ENCODE measurements at places on chromosomes 3 and 15. TPM values are rescaled to one million over a fixed set of nuclear protein-coding genes. Genes with fewer than 3 reads are reported as not detected.

DNA sequence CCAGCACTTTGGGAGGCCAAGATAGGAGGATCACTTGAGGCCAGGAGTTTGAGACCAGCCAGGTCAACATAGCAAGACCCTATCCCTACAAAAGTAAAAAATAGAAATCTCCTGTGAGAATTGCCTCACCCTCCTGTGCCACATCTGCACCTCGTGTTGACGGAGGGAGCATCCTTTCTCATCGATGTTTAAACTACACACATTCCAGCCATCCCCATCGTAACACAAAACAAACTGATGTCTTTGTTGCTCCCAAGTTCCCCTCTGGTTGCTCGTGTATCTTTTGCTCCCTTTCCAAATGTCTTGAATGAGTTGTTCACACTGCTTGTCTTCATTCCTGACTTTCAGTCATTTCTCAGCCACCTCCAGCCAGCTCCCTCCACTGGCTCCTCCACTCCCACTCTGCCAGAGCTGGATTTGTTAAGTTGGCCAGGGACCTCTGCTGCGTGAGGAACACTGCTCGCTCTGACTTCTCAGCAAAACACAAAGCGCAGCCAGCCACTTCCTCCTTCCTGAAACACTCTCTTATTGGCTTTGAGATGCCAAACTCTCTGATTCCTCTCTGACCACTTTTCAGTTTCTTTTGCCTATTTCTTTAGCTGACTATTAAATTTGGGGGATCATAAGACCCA, 53.6 kb upstream of the ATP13A3 start:
- no peaks in the 10 kb centered on the region for H3K27me3 ChIP-seq
- H3K36me3 ChIP-seq = no peaks in the 10 kb centered on the region
- no peaks in the 10 kb centered on the region for H3K4me1 ChIP-seq
- no peak overlapping the region for H3K4me3 ChIP-seq

Gene ADAMTSL3
- total RNA-seq = 48.2 TPM

GRCh38 chr3:134312873-134313846, 61.1 kb downstream of the AMOTL2 start:
- H3K4me1 ChIP-seq = peaks cover 10% of the 10 kb centered on the region
- H3K27ac ChIP-seq = peak overlapping the region; percentile 95
- H3K4me3 ChIP-seq = peak overlapping the region; percentile 41
- no peaks in the 10 kb centered on the region for H3K36me3 ChIP-seq

- H3K4me1 ChIP-seq = no peaks in the 10 kb centered on the region
- H3K27ac ChIP-seq = no peak overlapping the region
- H3K27me3 ChIP-seq = no peaks in the 10 kb centered on the region
- H3K4me3 ChIP-seq = no peak overlapping the region
- H3K36me3 ChIP-seq = no peaks in the 10 kb centered on the region
Measured at GRCh38 chr3:42188376-42188775, 77.6 kb downstream of the CCK start.

DNA sequence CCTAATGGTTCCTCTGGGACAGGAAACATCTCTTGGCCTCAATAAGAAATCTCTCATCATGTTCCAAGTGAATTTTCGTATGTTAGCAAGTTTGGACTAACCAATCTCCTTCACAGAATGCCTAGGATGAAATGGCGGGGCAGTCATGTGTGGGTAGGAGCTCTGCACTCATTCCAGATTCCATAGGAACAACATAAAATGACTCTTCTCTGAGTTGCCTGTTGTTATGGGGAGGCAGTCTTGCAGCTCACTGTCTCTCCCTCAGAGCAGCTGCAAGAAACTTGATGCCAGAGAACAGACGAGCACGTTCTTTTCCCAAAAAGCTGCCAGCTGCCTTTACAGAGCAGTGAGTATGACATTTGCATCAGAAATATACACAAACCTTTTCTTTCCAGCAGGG, 34.1 kb downstream of the SPATA12 start:
- no peaks in the 10 kb centered on the region for H3K36me3 ChIP-seq
- H3K4me1 ChIP-seq = no peaks in the 10 kb centered on the region
- H3K4me3 ChIP-seq = no peak overlapping the region
- no peaks in the 10 kb centered on the region for H3K27me3 ChIP-seq

Gene AGBL1
- 0.07 TPM for total RNA-seq

GRCh38 chr15:30953731-30954378, 37.6 kb downstream of the MTMR10 start:
- DNase-seq = no peak
- H3K36me3 ChIP-seq = peaks cover 2% of the 10 kb centered on the region
- H3K27me3 ChIP-seq = no peaks in the 10 kb centered on the region
- H3K27ac ChIP-seq = no peak overlapping the region
- H3K4me1 ChIP-seq = no peaks in the 10 kb centered on the region
- H3K4me3 ChIP-seq = no peak overlapping the region

Gene MKRN2OS
- not detected for total RNA-seq

DNA sequence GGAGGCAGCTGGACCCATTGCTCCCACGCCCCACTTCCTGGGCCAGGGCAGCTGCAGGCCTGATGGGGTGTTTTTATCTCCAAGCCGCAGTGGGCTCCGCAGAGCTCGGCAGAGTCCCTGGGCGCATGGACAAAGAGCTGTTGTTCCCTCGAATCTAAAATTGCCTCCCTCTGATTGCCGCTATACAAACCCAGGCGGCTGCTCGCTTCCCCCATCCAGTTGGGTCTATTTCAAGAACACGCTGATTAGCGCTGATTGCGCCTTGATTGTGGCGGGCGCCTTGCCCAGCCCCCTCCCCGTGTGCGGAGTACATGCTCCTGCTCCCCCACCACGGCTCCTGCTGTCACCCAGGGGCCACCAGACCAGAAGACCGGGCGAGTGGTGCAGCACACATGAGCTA, 43.4 kb upstream of the SLC6A1 start:
- no peaks in the 10 kb centered on the region for H3K4me1 ChIP-seq
- no peak for DNase-seq
- H3K36me3 ChIP-seq = no peaks in the 10 kb centered on the region
- no peak overlapping the region for H3K27ac ChIP-seq

GRCh38 chr3:2950159-2950558, 160.0 kb downstream of the IL5RA start:
- H3K4me3 ChIP-seq = no peak overlapping the region
- H3K4me1 ChIP-seq = no peaks in the 10 kb centered on the region
- H3K36me3 ChIP-seq = no peaks in the 10 kb centered on the region
- no peak for DNase-seq
- H3K27ac ChIP-seq = no peak overlapping the region
- no peaks in the 10 kb centered on the region for H3K27me3 ChIP-seq
